ENCODE measurements at places on chromosomes 5 and 9.

GRCh38 chr9:84447305-84447704 is 106.7 kb upstream of the SLC28A3 start:
- no peak for DNase-seq

DNA sequence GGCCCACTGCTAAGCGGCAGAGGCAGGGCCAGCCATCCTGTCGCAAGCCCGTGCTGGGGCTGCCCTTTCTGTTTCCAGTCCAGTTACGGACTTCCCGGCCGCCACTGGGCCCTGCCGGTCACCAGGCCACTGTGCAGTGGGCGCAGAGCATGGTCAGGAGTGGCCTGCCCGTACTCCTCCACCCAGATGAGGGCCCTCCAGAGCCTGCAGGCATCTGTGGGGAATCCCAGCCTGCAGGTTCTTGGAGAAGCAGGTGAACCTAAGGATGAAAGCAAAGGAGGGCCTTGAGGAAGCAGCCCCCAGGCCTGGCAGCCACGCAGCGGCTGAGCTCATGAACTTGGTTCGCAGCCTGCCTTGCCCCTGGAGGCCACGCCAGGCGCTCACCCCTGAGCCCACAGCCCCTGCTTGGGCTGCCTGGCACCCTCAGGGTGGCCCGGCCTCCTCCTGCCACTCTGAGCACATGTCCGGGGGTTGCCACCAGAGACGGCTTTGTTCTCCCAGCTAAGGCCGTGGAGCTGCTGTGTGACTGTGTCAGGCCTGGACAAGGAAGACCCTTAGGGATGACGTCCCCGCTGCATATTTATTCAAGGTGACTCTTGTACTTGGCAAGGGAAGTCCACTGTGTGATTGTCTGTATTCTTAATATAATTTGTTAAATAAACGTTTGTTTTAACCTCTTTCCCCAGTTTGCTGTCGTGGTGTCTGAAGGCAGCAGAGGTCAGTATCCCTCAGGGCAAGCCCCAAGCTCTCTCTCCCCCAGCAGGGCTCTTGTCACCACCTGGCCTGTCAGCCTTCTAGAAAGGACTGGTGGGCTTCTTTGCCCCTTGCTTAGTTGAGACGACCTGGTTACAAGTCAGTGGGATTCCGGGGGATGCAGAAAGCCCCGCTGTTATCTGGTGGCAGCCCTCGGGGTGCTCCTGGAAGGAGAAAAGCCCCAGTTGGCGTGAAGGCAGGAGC is 107.1 kb upstream of the LMX1B start:
- DNase-seq: no peak

- peak; percentile 23 for DNase-seq
Observed at GRCh38 chr5:67190861-67191260, 5.7 kb downstream of the CD180 start.

GRCh38 chr9:18075253-18075952 is 398.6 kb upstream of the ADAMTSL1 start:
- no peak for DNase-seq

All from kidney glomerular epithelial cell (primary cell).